Skin of body (tissue), 3 donors: ENCODE measurements at places on chromosomes 5 and 9. TPM values are rescaled to one million over a fixed set of nuclear protein-coding genes. Genes with fewer than 3 reads are reported as not detected.

DNA sequence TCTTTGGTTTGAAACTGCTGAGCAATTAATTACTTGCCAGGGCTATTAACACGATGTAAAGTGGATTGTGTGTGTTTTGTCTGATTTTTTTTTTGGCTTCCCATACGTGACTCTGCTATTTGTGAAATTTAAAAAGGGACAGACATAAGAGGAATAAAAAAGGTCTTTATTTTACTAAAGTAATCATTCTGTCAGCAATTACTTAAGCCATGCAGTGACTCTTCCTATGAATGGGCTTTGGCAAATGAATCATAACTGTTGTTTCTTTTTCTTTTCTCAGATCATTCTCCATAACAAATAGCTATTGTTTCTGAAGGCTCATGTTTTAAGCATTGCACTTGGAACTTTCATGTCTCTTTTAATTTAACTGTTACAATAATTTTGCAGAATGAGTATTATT is 461.3 kb upstream of the RORB start:
- no peak for DNase-seq

MARCHF6 gene
- 118 TPM for total RNA-seq

- DNase-seq = no peak
Observed at GRCh38 chr9:33466565-33467495, 6.9 kb downstream of the NOL6 start.

RNF130 gene
- total RNA-seq = 32.4 TPM

DNA sequence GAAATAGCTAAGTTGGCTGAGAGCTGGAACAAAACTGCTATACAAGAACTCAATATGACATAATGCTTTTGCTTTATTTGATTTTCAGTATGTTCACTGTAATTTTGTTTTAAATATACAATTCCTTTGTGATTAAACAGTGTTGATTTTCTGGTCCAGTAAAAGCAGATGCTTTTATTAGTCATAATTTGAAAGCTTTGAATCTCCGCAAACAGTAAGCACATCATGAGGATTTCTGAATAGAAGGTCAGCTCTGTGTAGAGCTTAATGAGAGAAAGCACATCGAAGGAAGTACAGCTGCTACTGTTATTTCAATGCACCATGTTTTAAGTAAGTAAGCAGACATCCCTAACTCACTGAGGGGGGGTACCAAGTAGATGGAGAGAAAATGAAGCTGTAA is 701.3 kb upstream of the ACO1 start:
- peak; percentile 3 for DNase-seq

BTNL3 gene
- not detected for total RNA-seq

DNA sequence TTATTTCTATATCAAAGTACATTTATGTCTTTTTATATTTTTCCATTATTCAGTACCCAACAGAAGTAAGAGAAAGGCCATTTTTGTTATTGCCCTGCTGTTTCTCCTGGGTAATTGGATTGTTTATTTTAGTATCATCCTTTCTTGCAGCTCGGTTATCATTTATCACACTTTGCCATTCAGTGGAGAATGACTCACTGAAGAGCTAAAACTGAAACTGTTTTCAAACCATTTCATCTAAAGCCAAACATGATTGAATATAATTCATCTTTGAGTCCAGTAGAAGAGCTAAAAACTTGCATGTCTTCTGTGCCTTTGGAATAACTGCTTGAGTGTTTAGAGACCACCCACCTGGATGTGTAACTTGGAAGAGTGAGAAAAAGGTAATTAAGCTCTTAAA is 139.5 kb upstream of the PRDM9 start:
- DNase-seq = no peak

DNA sequence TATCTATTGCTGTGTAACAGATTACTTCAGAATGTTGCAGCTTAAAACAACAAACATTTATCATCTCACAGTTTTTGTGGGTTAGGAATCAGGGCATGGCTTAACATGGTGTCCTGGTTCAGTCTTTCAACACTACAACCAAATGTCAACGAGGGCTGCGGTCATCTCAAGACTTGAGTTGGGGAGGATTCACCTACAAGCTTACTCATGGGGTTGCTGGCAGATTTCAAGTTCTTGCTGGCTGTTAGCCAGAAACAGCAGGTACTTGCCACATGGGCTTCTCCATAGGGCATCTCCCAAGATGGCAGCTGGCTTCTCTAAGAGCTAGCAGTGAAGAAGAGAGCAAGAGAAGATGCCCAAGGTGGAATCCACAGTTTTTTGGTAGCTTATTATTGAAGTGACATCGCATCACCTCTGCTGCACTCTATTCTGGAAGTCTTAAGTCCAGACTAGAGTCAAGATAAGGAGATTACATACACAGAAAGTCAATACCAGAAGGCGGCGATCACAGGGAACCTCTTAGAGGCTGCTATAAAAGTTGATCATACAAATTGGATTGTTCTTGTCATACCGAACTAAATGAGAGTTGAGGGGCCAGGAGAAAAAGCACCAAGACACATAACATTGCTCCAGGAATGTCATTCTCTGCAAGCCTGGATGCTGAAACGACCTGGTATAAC is 42.2 kb downstream of the C9orf153 start:
- no peak for DNase-seq
